ENCODE measurements at places on chromosomes 13 and 19.

DNA sequence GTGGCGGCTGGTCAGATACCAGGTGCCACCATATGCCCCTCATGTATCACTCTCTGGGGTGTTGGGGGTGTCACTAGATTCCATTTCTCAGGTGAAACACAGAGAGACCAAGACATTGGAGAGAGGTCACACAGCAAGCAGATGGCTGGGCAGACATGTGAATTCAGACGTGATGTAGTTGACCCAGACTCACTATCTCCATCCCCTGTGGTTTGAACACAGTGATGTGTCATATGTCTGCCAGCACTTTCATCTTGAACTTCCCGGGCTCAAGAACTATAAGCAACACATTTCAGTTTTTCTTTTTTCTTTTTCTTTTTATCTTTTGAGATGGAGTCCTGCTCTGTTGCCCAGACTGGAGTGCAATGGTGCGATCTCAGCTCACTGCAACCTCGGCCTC is 16.1 kb upstream of the UPF1 start:
- no peak for DNase-seq

- DNase-seq, result no peak
These were observed 1459.5 kb upstream of the PCDH20 start for GRCh38 chr13:62875118-62875640.

- no peak for DNase-seq
These were observed 306.3 kb downstream of the DNAJC15 start for GRCh38 chr13:43329702-43330101.

- DNase-seq, result no peak
These were observed 38.3 kb upstream of the HMGB1 start for GRCh38 chr13:30504081-30504480.

DNA sequence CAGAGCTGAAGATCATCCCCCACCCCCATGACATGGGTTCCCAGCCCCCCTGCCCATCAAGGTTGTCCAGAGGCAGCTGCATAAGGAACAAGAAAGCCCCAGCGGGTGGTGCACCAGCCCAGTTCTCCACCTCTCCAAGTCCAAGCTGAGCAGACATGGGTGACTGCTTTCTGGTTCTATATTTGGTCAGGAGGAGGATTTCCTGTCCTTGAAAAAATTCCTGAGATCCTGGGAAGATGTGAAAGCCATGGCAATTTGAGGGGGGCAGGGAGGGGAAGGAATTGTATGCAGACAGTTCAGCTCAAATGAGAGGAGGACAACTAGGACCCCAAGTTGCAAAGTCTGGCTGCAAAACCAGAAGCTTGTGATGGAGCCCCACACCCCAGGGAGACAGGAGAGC is 55.4 kb upstream of the ADGRE5 start:
- no peak for DNase-seq

DNA sequence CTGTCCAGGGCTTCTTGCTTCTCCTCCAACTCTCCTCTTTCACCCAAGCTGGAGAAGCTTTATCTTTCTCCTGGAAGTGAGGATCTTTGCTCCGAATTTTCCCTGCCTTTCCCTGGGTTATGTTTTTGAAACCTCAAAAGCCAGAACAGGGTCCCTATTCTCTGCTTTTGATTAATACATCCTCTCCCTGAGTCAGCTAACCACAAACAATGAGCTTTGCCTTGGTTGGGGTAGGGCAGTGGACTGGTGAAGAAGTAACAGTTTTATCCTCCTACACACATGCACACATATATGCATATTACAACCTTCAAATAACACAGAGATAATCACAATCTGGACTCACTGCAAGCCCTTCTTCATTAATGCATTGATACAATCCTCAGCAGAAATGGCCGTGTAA is 44.6 kb downstream of the DLEU7 start:
- no peak for DNase-seq

DNA sequence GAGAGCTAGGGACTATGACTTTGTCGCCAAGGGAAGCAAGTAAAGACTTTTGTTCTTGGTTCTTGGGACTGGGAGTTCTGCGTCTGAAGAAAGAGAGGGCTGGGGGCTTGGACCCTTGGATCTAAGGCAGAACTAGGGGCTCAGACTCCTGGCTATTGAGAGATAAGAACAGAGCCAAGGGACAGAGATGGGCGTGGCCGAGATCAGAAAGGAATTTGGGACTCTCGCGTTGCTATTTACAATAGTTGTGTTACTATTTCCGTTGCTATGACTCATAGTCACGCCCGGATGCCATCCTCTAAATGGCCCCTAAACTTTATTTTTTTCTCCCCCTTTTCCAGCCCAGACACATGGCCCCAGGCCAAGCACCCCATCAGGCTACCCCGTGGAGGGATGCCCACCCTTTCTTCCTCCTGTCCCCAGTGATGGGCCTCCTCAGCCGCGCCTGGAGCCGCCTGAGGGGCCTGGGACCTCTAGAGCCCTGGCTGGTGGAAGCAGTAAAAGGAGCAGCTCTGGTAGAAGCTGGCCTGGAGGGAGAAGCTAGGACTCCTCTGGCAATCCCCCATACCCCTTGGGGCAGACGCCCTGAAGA is 759 bp downstream of the PPP1R15A start:
- peak; percentile 88 for DNase-seq

DNA sequence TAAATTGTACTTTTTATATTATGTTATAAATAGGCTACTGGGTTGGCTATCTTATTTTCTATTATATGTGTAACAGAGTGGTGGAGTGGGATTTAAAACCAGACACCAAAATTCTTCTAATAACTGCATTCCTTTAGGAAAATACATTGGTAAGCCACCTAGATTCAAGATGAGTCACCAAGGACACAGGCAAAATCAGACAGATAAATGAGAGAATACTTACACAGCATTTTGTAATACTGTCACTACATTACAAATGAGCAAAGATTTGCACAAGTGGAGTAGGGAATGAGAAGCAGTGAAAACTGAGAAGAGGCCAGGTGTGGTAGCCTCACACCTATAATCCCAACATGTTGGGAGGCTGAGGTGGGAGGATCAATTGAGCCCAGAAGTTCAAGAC is 6.2 kb upstream of the SPART start:
- no peak for DNase-seq

- no peak for DNase-seq
These were observed 149.1 kb upstream of the STARD13 start for GRCh38 chr13:33434676-33435075.

GRCh38 chr19:3034656-3035541 is 5.8 kb upstream of the TLE2 start:
- no peak for DNase-seq

- DNase-seq, result no peak
These were observed 2743.3 kb upstream of the PCDH20 start for GRCh38 chr13:64158908-64159307.

DNA sequence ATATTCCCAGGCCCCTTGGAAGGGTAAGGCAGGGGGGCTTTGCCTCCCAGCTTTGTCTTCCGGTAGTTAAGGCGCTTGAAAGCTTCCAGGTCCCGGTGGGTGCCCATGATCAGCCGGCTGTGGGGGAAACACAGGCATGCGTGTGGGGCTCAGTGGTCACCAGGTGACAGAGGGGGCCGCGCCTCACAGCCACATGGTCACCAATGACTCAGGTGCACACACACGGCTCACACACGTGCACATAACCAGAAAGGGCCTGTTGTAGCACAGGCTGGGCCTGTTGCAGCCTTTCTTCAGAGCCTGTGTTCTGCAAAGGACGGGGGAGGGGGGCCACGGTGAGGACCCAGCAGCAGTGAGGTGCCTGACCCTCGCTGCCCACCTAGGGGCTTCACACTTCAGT is 5.9 kb downstream of the NANOS3 start:
- DNase-seq, result no peak

DNA sequence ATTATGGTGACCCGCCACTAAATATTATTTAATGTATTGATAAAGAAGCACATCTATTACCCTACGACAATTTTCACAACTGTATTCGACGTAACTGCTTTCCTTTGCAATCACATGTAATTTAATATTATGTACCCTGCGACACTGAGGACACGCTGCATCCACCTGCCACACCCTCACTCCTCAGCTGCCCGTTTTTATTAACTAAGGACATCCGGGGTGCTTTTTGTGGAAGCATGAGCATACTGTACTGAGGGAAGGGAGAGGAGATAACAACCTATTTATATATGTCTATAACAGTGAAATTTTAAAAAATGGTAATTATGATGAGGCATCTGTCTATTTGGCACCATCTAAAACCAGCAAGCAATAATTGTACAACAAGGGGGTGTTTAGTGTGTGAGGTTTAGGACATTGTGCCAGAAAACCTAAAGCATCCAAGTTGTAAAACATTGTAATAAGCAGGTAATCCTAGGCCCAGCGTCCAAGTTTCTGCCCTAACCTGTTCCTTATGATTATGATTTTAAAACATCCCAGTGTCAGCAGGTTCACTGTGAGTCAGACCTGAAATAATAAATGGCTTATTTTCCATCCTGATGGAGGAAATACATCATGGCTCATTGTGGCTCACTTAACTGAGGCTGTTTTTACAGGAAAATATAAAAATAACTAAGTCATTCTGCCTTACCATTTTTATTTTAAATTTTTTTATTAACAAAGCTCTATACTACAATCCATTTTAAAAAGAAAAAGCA is 56.3 kb downstream of the FOXO1 start:
- DNase-seq, result no peak

DNA sequence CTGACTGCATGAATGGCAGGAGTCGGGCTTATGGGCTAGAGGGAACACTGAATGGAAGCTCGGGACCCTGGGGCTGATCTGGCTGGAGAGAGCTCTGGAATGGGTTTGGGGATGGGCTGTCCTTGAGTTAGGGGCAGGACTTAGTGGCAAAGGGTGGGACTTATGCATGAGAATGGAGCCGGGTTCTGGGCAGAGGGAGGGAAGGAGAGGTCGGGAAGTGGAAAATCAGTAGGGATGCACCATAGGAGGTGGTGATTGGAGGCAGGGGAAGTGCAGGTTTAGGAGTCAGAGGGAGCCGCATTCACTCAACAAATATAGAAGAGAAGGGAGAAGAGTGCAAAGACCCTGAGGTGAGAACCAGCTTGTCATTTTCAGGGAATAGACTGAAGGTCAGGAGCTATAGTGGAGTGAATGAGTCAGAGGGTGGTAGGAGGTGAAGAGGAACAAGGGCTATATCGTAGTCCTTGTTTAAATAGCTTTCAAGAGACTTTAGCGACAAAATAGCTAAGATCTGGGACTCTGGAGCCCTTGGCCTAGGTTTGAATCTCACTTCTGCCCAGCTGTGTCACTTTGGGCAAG is 748 bp downstream of the RAB4B start:
- no peak for DNase-seq

DNA sequence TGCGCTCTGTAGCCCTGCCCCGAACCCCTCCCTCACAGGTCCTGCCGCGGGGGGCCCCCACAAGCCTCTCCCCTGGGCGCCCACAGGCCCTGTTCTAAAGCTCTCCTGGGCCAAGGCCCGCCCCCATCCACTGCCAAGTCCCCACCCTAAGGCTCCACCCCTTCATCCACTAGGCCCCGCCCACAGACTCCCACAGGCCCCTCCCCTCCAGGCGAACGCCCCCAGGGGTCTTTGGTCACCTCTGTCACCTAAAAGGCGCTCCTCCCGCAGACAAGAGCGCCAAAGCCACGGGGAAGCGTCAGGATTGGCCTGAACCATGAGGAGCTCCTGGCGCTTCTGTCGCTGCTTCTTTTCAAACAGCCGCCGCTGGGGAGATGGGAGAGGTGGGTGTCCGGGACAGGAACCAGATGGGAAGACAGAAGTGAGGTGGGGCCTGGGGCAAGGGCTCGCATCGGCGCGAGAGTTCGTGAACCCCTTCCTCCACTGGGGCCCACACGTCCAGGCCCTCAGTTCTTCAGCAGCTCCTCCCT is 2.3 kb downstream of the TULP2 start:
- no peak for DNase-seq

DNA sequence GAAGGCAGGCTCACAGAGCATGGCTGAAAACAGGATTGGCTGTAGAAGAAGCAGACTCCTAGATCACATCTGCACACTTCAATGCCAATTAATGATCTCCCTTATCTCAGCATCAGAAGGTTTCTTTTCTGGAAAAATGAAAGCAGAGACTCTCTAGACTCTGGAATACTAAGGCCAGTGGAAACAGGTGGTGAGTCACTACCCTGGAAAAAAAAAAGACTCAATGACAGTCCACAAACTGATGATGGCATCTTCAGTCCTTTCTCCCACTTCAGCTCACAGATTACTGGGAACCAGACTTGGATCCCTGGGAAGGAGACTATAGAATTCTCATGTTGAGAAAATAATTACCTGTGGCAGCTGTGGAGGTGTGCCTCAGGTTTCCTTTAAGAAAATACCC is 47.5 kb upstream of the MBNL2 start:
- no peak for DNase-seq

- DNase-seq, result no peak
These were observed 7.1 kb upstream of the PNMA8A start for GRCh38 chr19:46478356-46478986.

GRCh38 chr19:5637971-5638370 is 15.1 kb downstream of the SAFB start:
- no peak for DNase-seq

GRCh38 chr19:3636962-3637361 is 10.4 kb upstream of the CACTIN start:
- DNase-seq, result no peak

DNA sequence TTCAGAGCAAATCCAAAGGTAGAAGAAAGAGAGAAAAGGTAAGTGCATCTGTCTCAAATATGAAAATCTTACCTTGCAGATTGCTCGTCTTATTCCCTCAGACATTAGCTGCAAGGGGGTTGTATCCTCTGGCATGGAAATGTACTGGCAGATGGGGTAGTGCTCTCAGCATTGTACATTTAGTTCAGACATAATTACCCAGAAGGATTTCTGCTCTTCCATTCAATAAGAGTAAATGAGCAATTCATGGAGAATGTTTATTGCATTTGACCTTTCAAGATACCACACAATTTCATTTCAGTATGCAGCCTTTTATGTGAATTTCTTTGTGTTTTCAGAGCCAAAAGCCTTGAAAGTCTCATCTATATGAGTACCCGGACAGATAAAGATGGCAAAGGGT is 63.8 kb downstream of the SCEL start:
- DNase-seq, result no peak

DNA sequence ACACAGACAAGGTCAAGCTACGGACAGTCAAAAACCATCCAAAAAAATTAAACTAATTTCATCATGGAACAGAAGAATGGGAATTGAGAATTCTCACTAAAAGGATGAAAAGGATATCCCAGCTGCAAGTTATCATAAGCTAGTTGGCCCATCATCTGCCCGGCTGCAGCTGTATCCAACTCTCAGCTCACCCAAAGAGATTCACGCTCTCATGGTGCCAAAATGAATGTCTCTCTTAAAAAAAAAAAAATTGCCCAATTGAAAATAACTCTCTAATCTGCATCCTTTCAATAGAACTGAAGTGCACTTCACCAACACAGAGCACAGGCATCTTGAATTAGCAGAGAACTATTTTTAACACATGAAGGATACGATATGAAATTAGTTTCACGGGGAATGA is 20.0 kb downstream of the ENOX1 start:
- DNase-seq, result no peak

GRCh38 chr13:30148171-30148754 is 159.1 kb downstream of the KATNAL1 start:
- no peak for DNase-seq
